Hematopoietic multipotent progenitor cell treated with erythropoietin and hydrocortisone succinate and interleukin-3 and kit ligand, for 6 days (in vitro differentiated cells): ENCODE measurements at places on chromosomes 3 and 15.

- no peak for DNase-seq
Measured at GRCh38 chr3:40951636-40952035, 247.7 kb upstream of the CTNNB1 start.

DNA sequence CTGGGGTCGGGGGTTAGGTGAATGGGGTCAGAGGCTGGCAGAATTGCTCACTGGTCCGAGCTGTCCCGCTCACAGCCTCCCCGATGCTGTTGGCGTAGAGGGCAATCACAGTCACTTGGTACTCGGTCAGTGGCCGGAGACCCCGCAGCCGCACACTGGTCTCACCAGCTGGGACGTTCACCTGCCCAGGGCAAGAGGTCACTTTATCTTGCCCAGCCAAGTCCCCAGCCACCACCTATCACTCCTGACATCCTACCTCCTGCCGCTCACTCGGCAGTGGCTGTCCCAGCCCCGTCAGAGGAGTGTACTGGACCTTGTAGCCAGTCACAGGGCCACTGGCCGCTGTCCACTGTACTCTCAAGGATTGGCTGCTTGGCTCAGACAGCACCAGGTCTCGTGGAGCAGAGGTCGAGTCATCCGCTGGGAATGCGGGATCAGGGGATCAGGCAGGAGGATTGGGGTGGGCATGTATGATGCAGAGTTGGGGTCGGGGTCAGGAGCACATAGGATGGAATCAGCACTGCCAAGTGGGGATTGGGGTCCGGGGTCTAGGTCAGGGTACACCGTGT, 2.5 kb downstream of the COL7A1 start:
- no peak for DNase-seq

DNA sequence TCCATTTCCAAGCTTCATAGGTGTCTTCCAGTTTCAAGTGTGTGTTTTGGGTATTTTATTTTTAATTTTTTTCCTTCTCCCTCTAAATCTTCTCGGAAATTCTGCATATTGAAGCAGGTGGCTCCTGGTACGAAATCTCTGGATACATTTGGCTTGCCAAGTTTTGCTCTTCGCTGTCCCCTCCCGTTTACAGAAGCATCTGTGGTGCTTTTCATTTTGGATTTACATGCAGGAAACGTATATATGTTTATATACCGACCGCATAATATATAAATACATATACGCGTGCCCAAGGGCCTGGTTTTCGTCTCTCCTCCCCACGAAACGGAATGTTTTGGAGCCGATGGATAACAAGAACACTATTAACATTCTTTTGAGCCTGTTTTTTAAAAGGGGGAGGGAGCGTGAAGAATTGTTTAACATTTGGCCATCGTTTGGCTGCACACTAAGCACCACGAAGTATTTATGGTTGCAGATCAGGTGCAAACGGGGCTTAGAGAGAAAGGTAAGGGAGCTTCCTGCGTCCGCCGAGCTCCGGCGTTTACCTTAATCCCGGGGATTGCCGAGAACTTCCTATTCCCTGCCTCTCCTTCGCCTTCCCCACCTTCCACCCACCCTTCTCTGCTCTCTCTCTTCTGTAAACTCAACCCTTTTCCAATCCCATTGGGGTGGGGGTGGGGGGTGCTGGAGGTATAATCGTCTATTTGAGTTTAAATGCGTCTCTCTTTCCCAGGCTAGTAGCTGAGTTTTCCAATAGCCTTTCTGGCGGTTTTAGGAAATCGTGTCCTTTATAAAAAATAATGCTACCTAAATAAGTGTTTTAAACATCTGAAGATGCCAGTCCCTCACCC, 1.1 kb upstream of the NLGN1 start:
- peak; percentile 11 for DNase-seq

- DNase-seq, result no peak
Measured at GRCh38 chr3:132395126-132395525, 22.2 kb upstream of the DNAJC13 start.

DNA sequence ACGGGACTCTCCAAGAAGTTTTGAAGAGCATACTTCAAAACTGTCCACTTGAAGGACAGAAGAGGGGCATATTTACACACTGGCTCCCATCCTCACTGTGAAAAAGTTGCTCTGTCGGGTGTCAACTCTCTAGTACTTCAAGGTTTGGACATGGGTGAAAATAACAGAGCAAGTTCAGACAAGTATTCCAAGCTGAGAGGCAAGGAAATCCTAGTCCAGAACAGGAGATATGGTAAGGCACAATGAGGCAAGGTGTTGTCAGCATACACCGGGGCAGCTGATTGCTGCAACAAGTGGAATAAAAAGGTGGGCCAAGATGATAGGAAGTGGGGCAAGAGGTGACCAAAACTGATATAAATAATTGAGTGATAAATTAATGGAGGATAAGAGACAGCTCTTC, 4.8 kb upstream of the TFDP2 start:
- DNase-seq, result no peak
